HTR-8/SVneo (cell line): ENCODE measurements at places on chromosomes 6 and 20.

- DNase-seq = peak; percentile 45
Observed at GRCh38 chr6:112701201-112701600, 354.1 kb downstream of the RFPL4B start.

DNA sequence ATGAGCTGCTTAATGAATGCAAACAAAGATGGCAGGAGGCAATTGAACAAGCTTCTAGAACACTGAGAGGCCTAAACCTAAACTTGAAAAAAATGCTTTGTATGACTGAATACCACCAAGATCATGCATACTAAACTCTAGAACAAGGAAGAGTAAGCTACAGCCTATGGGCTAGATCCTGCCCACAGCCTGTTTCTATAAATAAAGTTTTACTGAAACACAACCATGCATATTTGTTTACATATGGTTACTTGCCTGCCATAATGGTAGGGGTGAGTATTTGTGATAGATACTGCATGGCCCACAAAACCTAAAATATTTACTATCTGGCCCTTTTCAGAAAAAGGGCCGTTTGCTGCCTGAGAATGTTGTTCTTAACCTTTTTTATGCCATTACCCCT, 37.0 kb downstream of the ZFP64 start:
- DNase-seq = no peak

GRCh38 chr20:58900397-58900796, 47.9 kb downstream of the GNAS start:
- DNase-seq = no peak

- DNase-seq = no peak
Observed at GRCh38 chr6:3282476-3283236, 23.9 kb downstream of the PSMG4 start.

GRCh38 chr20:34074101-34074760, 37.8 kb downstream of the EIF2S2 start:
- DNase-seq = no peak

DNA sequence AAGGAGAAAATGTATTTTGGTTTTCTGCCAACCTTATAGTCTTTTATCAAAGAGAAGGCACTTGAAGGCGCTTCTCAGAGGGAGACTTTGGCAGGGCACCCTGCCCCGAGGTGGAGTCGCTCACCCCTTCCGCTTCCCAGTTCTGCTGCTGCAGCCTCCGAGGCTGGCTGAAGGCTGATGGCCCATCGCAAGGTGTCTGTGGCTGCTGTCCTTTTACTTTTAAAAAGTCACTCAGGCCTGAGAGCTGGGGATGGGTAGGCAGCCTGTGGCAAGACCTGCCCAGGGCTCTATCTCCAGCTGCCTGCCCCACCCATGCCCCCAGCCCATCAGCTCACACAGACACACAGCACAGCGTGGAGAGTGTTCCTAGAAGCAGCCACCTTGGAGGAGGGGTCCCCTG, 206.6 kb upstream of the CST7 start:
- DNase-seq = no peak

GRCh38 chr20:63132715-63133471, 83.0 kb downstream of the YTHDF1 start:
- no peak for DNase-seq

DNA sequence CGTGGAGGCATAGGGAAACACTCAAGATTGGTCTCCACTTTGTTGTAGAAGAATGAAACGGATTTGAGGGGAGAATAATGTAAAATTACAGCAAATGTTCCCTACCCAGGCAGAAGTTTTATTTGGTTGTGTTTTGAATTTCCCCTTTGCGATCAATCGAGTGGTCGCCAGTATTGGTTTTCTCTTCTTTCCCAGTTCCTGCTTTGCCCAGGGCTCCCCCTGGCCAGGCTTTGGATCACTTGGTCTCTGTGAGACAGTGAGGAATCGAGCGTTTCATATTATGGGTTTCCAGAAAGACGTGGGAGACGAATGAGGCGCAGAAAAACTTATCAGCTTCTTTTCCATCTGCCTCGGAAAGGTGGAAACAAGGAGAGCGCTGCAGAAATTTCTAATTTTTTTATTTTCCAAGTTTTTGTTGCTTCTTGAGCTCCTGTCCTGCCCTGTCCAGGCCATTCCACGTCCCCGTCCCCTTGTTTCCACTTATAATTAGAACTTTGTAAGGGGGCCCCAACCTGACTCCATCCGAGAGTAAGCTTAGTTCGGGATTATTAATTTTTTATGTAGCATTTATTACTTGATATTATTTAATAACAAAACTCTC, 7.5 kb upstream of the TBX18 start:
- no peak for DNase-seq

DNA sequence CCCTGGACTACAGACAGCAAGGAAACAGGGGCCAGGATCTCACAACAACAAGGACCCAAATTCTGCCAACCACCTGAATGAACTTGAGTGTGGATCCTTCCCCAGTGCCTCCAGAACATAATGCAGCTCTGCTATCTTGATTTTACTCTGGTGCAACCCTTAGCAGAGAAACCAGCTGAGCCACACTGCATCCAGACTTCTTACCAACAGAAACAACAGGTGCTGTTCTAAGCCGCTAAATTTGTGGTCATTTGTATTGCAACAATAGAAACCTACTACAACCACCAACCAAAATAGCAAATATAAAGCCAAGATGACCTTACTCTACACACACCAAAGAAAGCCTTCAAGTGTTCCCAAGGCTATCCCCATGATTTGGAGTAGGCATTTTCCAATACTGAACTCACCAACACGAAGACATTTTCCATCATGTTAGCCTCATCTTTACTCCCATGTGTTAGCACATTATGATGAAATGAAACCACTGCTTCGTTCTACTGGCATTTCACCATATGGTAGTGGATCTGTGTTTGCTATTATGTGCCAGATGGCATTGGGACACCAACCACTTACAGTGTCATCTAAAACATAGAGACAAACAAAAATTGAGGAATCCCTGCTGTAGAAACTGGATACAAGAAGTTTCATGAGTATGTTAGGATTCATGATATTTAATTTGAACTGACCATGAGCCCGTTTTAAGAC, 249.8 kb upstream of the ID4 start:
- no peak for DNase-seq

GRCh38 chr6:46175446-46175845, 4.7 kb upstream of the ENPP5 start:
- DNase-seq = no peak

DNA sequence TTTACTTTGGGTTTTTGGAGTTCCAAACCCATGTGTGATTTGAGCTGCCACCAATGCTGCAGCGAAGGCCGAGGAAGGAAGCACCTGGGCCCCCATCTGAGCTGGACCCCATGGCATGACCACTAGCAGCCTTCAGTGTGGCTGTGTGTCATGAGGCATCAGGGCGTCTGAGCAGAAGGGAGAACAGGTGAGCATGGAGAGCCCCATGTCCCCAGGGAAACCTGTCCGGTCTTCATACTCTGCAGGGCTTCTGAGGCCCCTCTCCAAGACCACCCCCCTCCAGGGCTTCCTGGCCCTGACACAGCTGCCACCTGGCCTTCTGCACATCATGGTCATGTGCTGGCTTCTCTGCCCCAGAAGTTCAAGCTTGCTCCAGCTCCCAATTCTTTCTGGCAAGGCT, 169.1 kb upstream of the CST7 start:
- DNase-seq = no peak

- DNase-seq = peak; percentile 64
Observed at GRCh38 chr6:128508588-128509296, 11.7 kb downstream of the PTPRK start.

DNA sequence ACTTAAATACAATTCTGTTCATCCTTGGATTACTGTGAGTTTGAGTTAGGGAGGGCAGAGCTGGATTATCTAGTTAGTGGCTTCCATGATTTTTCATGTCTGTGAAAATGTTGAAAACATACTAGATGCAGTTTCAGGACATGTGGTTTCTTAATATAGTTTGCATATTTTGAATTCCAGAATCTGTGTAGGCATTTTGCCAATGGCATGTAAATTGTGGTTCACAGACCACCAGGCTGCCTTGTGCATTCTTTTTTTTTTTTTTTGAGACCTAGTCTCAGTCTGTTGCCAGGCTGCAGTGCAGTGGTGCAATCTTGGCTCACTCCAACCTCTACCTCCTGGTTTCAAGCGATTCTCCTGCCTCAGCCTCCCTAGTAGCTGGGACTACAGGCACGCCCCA, 42.8 kb downstream of the CDC5L start:
- no peak for DNase-seq

- no peak for DNase-seq
Observed at GRCh38 chr6:36389353-36389752, 1.9 kb upstream of the ETV7 start.

GRCh38 chr6:49522710-49523593, 23.2 kb downstream of the GLYATL3 start:
- no peak for DNase-seq
